ENCODE measurements at places on chromosomes 6 and 20.

- DNase-seq, result no peak
Observed at GRCh38 chr20:56257604-56258003, 9.1 kb downstream of the MC3R start.

GRCh38 chr6:41406728-41407489 lies 71.5 kb downstream of the NCR2 start:
- DNase-seq, result no peak

DNA sequence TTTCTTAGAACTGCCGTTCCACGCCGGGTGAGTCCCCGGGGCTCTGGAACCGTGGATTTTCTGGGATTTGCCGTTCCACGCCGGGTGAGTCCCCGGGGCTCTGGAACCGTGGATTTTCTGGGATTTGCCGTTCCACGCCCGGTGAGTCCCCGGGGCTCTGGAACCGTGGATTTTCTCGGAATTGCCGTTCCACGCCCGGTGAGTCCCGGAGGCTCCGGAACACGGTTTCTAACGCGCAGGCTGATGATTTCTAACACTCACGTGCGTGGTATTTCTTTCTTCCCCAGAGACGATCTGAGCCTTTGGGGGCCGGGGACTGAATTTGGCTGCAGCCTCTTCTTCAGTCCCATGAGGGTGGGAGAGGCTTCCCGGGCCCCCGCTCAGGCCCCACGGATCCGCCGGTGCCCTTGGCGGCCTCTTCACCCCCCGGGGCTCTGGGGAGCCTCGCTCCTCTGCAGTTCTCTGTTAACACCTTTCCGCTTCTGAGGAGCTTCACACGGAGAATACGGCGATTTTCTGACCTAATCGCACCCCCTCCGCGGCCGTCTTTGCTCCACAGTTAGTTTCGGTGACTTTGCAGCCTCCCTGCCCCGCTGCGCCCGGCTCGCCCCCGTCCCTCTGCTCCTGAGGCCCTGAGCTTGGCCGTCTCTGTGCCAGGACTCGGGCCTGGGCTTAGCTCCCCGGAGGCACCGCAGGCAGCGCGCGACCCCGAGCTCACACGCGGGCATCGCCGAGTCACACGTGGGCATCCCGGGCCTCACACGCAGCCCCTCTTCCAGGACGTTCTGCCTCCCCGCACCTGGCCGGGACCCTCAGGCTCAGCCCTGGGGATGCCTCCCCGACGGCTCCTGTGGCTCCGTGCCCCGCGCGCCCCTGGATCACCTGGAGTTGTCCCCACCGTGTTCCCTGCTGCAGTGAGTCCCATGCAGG lies 7.2 kb upstream of the KIF25 start:
- no peak for DNase-seq

GRCh38 chr6:101597693-101598092 lies 204.2 kb downstream of the GRIK2 start:
- no peak for DNase-seq

GRCh38 chr6:84549917-84550316 lies 214.5 kb downstream of the TBX18 start:
- no peak for DNase-seq

DNA sequence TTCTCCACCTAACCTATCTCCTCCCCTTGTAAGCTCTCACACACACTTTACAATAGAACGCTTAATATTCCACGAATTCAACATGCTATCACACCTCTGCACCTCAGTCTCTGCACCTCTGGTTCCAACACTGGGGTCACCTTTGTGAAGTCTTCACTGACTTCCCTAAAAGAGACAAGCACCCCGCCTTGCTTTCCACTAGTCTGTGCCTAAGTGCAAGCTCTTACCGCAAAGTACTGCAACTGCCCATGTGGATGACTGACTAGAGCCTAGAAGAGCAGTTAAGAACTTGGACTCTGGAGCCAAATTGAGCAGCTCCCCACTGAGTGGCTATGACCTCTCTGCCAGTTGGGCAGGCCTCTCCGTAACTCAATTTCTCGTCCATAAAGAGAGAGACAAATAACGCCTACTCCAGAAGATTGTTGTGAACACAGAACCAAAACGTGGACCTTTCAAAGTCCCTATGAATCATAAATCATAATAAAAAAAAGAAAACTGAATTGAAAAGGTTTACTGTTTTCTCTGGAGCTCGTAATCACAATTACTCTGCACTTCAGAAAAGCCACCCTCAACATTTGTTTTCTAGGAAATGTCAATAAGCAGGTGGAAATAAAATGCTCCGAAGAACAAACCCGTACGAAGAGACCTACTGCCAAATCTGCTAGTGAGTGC lies 1.2 kb downstream of the IFNGR1 start:
- peak; percentile 64 for DNase-seq

DNA sequence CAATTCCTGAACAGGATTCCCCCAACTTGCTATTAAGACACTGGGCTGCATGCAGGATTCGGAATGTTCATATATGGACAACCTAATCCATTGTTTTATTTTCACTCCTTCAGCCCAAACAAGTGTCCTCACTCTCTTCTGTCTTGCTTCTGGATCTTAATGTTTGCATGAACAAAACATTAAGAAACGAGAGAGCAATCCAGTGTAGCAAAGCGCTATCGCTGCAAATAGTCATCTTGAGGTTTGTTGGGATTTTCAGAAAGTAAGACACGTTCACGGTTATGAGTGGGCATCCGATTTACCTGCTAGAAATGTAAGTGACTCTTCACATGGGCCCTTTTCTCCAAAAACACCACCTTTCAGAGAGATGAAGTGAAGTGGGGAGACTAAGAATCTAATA lies 156.4 kb downstream of the MBOAT1 start:
- DNase-seq, result no peak

GRCh38 chr20:20237093-20237959 lies 130.6 kb upstream of the INSM1 start:
- DNase-seq, result peak; percentile 73

- DNase-seq, result peak; percentile 38
Observed at GRCh38 chr6:99614430-99615186, 8.0 kb downstream of the PRDM13 start.

DNA sequence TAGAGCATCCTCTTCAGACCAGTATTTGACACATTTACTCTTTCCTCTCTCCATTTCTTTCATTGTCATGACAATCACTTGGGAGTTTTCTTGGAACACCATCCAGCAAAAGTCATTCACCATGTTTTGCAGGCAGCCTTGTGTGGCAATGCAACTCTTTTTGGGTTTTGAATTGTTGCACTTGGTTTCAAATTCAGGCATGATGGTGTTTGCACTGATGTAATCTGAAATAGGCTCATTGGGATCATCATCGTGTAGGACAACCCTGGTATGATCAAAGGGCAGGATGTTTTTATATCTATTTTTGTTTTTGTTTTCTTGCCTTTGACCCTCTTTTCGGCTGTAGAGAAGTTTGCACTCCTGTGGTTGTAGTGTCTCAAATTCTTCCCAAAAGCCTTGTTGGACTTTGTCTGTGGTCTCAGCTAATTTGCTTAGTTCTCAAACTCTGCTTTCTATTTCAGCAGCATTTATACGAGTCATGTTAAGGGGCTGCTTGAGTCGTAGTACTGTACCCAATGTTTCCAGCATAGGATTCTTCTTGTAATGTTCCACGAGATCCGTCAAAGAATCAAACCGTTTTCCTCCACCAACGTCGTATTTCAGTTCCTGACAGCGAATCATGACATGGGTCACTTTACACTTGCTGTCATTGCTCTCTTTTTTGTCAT lies 160.8 kb upstream of the TNFAIP3 start:
- DNase-seq, result no peak

DNA sequence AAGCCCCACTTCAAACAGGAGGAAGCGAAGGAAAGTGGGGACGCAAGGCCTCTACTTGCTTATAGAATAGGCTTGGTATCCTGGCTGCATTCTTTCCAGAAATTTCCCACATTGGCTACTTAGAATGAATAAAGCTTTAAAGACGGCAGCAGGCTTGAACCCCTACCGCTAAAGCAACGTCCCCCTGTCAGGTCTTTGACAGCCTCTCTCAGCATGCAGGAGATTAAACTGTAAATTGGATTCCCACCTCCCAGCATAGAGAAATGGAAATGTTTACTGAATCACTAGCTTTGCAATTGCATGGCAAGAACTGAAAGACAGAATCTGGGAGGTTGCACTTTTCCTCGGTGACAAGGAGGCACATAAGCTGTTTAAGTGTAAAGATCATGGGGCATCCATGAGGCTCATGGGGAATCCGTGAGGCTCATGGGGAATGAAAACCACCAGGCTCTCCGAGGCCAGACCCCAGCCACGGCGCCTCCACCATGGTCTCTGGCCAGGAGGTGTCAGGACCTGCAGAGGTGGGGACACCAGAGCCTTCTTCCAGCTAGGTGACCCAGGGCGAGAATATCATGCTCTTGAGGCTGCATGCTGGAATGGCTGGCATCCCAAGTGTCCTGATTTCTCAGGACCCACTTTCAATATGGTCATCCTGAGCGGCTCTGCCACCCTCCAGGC lies 10.3 kb downstream of the LEMD2 start:
- DNase-seq, result no peak

DNA sequence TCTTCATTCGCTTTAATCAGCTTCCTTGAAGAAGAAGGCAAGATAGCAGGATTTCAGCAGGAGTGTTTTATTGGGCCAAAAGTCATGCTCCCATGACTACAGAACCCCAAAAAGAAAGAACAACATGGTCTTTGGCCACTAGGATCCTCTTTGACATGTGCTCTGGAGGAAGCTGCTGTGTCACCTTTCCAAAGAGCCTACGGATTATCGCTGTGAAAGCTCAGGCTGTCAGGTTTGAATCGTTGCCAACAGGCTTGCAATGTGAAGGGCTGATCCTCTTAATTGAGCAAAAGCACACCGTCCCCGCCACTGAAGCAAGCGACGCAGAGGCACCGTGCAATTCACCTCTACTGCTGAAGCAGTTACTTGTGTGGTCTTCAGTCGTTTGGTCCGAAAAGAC lies 29.0 kb downstream of the MYLIP start:
- no peak for DNase-seq

- DNase-seq, result peak; percentile 17
Observed at GRCh38 chr6:56386717-56387116, 139.3 kb upstream of the COL21A1 start.

- no peak for DNase-seq
Observed at GRCh38 chr6:164252291-164252690, 837.8 kb downstream of the QKI start.

DNA sequence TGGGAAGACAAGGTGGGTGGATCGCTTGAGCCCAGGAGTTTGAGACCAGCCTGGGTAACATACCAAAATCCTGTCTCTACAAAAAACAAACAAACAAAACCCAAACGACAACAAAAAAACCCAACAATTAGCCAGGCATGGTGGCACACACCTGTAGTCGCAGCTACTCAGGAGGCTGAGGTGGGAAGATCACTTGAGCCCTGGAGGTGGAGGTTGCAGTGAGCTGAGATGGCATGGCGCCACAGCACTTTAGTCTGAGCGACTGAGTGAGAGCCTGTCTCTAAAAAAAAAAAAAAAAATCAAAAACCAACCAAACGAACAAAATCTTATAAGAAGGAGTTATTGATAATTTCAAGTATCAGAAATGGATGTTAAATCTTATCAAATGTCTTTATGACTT lies 114.9 kb downstream of the CDH26 start:
- DNase-seq, result no peak

DNA sequence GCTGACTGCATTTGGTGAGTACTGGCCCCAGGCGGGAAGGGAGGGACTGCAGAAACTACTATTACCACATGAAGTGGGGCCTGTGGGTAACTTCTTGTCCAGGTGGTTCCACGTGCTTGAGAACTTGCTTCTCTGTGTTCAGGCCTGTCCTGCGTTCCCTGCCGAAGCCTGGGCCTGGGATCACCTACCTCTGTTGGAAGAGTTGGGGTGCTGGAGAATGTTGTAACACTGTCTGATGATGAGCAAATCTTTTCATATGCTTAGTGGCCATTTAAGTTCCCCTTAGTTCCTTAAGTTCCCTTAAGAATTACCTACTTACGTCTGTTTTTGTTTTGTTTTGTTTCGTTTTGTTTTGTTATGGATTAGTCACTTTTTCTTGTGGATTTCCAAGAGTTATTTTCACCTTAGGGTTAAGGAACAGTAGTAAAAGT lies 154.4 kb downstream of the DTNBP1 start:
- DNase-seq, result peak; percentile 75

GRCh38 chr6:150251566-150252186 lies 108.8 kb downstream of the PPP1R14C start:
- no peak for DNase-seq

- no peak for DNase-seq
Observed at GRCh38 chr6:99780556-99780885, 173.9 kb downstream of the PRDM13 start.

DNA sequence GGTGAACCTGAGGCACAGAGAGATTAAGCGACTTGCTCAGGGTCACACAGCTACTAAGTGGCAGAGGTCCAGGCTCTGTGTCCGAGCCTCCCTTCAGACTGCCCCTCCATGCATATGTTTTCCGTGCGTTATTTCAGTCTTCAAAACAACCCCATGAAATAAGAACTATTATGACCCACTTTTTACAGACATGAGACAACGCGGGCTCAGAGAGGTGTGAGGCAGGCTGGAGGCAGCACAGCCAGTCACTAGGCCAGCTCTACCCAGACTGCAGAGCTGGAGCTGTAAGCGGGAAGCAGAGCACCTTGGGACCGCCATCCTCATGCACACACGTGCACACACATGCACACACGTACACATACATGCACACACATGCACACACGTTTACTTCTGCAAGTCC lies 62.3 kb downstream of the PSMG4 start:
- DNase-seq, result no peak

DNA sequence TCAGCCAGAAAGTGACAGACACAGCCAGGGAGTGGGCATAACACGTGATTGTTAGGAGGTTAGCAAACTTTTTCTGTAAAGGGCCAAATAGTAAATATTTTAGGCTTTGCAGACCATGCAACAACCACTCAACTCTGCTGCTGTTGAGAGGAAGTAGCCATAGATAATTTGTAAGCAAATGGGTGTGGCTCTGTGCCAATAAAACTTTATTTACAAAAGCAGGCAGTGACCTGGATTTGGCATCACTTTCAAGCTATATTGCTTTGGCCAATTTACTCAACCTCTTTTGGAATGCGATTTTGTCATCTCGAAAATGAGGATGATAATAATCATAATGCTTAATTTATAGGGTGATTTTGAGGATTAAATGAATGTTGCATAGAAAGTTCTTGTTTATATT lies 152.6 kb downstream of the TSHZ2 start:
- DNase-seq, result no peak

DNA sequence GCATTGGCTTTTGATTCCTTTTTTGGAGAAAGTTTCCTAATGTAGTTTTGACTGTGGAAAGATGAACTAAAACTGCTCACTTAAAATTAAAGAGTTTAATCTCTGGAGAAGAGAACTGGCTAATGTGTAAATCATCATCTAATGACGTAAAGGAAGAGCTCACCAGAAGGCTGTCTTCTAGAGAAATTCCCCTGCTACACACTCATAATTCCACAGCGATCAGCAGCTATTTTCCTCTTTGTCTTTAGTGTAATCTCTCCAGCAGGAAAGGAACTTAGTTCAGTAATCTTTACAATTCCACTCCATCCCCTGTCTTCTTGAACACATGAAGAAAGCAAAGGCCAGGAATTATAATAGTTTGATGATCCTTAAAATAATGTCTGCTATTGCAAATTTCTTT lies 15.8 kb downstream of the SPTLC3 start:
- DNase-seq, result no peak
